Renal cortical epithelial cell (primary cell): ENCODE measurements at places on chromosomes 5 and 9. TPM values are rescaled to one million over a fixed set of nuclear protein-coding genes. Genes with fewer than 3 reads are reported as not detected.

NRARP gene
- 0.55 and 1.0 TPM in 2 replicates for total RNA-seq

CDX1 gene
- not detected in 2 replicates for total RNA-seq

C9orf50 gene
- total RNA-seq: 0.05 TPM in 1 of 2 replicates, not detected in the other

SKP1 gene
- 254 and 668 TPM in 2 replicates for total RNA-seq

IL7R gene
- 0.05 and 4.9 TPM in 2 replicates for total RNA-seq

OMD gene
- not detected in 2 replicates for total RNA-seq

C5 gene
- total RNA-seq: 0.87 and 2.6 TPM in 2 replicates

TAF11L10 gene
- not detected in 2 replicates for total RNA-seq

GABRA6 gene
- total RNA-seq: not detected in 2 replicates

C1QTNF3 gene
- total RNA-seq: 3.1 TPM in 1 of 2 replicates, not detected in the other

FGD3 gene
- total RNA-seq: 0.35 and 0.52 TPM in 2 replicates

- DNase-seq: no peak
These were observed 162.7 kb upstream of the PDE4D start for GRCh38 chr5:60056191-60056590.

GRCh38 chr5:95817430-95817829, 5.1 kb downstream of the GLRX start:
- peak; percentile 96 for DNase-seq

DNA sequence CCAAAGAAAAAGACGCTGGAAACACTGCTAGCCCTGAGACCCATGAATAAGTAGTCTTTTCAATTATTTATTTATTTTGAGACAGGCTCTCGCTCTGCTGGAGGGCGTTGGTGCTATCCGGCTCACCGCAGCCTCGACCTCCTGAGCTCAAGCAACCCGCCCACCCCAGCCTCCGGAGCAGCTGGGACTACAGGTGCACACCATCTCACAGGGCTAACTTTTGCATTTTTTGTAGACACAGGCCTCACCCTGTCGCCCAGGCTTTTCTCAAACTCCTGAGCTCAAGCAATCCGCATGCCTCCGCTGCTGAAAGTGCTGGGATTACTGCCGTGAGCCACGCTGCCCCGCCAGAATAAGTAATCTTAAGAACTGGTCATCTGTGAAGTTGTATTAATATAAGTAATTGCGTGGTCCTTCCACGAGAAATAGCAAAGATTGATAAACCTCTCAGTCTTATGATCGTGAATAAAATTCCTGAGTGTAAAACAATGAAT, 1.6 kb downstream of the ANXA2R start:
- DNase-seq: no peak

DNA sequence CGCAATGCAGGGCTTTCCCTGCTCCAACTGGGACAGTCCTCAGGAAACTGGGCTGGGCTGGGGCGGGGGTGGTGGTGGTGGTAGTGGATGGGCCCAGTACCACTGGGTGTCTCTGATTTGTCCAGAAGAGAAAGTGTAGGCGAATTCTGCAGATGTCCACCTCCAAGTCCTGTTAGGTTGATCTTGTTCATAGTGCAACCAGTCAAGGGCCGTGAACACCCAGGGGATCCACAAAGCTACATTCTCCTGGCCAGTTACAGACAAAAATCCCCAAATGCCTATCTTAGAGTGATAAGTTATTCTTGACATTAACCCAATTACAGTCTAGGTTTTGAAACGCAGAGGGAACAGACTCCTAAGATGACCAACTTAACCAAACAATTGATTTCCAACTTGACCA, 97.5 kb upstream of the SHB start:
- DNase-seq: no peak

DNA sequence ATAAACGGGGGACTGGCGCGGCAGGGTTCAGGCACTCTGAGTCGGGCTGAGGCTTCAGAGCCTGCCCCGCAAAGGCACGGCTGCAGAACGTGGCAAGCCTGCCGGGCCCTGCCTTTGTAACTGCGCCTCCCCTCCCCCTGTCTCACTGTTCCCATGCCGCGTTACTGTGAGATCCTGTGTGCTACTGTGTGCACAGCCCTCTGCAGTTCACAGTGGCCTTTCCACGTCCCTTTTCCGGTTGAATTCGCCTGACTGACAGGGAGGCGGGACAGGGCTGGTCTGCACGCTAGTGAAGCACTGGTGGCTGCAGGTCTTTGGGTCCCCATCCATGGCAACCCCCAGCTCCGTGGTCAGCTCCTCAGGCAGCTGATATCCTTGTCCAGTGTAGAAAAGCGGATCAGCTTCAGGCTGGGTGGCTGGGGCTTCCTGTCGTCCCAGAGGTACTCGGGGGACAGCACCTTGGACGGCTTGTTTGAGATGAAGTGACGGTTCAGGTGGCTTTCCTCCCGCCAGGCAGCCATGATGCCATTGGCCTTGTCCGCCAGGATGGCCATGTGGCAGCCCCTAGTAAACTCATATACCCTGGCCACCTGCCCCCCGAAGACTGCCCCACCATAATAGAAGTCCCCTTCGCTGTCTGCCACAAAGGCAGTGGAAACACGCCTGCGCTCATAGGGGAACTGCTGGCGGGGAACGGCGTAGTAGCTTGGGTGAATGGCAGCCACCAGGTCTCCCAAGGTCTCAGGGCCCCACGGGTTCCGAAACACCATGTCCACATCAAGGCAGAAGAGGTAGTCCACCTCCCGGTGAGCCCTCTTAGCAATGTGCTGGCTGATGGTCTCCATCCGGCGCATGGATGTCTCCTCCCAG, 10.3 kb downstream of the GBGT1 start:
- no peak for DNase-seq

DNA sequence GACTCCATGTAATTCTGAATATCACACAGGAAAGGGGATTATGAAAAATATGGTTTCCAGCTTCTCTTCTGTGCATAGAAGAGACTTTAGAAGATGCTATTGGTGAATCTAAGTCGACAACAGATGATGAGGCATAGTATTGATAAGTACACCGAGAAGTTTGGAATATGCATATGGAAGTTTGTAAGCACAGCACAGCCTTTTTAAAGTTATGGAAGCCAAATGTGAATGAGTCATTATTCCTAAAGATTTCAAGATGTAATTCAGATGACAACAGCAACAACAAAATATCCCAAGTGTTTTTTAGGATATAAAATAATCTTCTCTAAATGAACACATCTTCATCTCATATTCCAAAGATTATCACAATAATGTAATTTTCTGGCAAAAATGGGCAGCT, 1723.3 kb downstream of the EFNA5 start:
- DNase-seq: no peak

DNA sequence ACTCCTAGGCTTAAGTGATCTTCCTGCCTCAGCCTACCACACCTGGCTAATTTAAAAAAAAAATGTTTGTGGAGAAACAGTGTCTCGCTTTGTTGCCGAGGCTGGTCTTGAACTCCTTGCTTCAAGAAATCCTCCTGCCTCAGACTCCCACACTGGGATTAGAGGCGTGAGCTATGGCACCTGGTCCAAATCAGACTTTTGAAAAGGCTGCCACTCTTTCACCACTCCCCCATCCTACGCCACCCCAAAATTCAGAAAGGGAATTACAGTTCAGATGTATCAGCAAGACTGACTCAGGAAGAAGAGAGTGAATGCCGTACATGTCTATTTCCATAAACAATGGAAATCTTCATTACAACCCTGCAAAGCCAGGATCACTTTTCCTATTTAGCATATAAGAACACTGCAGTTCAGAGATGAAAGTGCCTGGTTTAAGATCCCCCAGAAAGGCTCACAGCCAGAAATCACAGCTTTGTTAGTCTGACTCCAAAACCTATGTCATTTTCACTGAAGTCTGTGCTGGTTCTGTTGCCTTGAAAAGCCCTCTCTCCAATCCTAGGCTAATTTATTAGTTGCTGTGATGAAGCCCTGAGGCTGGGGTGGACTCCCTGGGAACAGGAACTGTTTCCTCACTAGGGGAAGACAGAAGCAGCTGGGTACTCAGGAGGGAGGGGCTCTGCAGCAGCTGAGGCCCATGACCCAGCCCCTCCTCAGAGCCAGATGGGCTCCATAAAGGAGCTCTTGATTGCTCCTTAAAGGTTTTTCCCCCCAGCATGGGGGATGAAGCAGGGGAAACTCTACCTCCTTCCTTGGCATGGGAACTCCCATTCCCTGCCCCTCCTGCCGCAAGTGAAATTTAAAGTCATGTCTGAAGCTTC, 3.1 kb downstream of the FBLL1 start:
- DNase-seq: no peak

DNA sequence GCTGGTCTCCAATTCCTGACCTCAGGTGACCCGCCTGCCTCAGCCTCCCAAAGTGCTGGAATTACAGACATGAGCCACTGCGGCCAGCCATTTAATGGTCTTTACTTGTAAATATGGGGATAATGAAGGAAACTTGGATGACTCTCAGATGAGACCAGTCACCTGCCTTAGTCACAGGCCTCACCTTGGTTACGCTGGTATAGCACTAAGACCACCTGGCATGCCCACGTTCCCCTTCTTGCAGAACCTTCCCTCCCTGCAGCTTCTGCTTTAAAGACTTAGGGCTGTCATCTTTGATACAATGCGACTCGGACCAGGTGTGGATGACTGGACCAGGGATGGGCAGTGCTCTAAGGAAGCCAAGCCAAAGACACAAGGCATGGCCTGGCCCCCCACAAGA, 629.9 kb downstream of the CCDC171 start:
- no peak for DNase-seq

DNA sequence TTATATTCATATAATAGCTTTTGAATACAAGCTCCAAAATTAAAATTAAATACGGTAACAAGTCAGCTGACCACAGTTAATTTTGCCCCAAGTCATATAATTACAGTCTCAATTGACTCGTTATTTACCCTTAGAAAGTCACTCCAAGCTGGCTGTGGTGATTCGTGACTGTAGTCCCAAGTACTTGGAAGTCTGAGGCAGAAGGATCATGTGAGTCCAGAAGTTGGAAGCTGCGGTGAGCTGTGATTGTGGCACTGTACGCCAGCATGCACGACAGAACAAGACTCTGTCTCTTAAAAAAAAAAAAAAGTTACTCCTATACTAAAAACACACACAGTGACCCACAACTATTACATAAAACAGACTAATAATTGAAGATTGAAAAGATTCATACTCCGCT, 31.6 kb upstream of the DTWD2 start:
- DNase-seq: peak; percentile 9

GRCh38 chr9:16052757-16053530, 500.1 kb downstream of the CCDC171 start:
- no peak for DNase-seq

DNA sequence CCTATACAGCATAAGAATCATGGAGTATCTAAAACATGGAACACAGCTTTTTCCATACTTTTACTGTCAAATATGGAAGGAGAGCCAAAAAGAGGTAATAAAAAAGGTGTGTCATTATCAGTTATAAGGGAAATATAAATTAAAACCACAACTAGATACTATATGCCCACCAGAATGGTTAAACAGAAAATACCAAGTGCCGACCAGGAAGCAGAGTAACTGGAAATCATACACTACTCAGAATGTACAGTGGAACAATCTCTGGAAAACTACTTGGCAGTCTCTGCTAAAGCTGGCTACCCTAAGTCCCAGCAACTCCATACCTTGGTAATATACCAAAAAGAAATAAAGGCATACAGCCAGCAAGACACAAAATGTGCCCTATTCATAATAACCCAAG, 2.4 kb downstream of the PAIP1 start:
- DNase-seq: no peak

DNA sequence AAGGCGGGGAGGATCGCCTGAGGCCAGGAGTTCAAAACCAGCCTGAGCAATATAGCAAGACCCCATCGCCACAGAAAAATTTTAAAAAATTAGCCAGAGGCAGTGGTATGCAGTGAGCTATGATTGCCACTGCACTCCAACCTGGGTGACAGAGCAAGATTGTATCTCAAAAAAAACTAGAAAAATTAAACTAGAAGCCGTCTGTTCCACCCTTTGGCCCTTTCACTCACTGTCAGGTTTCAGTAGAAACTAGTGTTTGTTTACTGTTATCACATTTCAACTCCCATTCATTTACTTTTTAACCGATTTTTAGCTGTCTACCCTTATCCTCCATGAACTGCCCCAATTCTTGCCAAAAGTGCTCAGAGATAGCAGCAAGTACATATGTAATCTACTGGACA, 8.3 kb downstream of the UGCG start:
- no peak for DNase-seq

- no peak for DNase-seq
These were observed 8.5 kb upstream of the PRXL2C start for GRCh38 chr9:96663506-96664120.

GRCh38 chr5:179733772-179734126, 1.1 kb downstream of the MAML1 start:
- peak; percentile 41 for DNase-seq

GRCh38 chr9:128190516-128191405, 611 bp downstream of the CIZ1 start:
- DNase-seq: no peak

GRCh38 chr9:133889584-133890301, 102.4 kb downstream of the VAV2 start:
- peak; percentile 47 for DNase-seq

DNA sequence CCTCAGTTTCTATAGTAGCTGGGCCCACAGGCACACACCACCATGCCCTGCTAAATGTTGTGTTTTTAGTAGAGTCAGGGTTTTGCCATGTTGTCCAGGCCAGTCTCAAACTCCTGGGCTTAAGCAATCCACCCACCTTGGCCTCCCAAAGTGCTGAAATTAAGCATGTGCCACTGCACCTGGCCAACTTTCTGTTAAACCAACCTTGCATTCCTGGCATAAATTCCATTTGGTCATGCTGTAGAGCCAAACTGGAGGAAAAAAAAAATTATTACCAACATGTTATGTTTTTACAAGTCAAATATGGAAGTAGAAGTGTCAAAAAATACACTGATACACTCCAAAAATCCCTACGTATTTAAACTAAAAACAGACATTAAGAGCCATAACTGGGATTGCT, 54.1 kb downstream of the ERMP1 start:
- DNase-seq: no peak

GRCh38 chr9:27569406-27569805, 3.9 kb downstream of the C9orf72 start:
- DNase-seq: peak; percentile 14

DNA sequence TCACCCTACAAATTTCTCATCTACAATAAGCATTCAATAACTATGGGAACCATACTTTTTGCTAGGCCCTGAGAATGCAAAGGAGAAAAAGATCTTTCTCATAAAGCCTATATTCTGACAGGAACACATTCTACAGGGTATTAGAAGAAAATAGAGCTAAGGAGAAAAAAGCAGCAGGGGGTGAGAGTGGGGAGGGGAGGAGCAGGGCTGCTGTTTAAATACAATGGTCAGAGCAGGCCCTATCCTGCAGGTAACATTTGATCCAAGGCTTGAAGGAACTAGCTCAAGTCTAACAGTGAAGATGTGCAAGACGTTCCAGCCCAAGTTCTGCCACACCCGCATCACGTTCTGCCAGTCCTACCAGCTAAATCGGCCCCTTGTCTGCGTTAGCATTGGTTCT, 89.7 kb downstream of the ELAVL2 start:
- no peak for DNase-seq

GRCh38 chr5:80246995-80247729, 8.7 kb downstream of the SERINC5 start:
- peak; percentile 98 for DNase-seq
